HFF-Myc (cell line): ENCODE measurements at places on chromosomes 3 and 15.

- DNase-seq: no peak
These were observed 11.0 kb upstream of the GATM start for GRCh38 chr15:45389351-45389750.

DNA sequence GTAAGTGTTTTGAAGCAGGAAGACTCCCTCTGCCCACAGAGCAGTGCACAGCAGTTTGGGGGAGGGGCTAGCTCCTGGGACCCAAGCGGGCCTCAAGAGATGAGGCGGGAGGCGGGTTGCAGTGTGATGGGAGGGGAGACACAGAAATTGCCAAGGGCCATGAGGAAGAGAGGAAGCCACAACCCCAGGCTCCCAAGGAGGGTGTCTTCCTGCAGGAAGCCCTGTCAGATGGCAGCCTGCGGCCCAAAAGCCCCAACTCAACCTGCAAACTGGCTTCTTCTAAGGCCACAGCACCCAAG lies 7.3 kb upstream of the ISLR2 start:
- DNase-seq: no peak

GRCh38 chr15:76996526-76997401 lies 1.8 kb downstream of the PSTPIP1 start:
- DNase-seq: no peak

DNA sequence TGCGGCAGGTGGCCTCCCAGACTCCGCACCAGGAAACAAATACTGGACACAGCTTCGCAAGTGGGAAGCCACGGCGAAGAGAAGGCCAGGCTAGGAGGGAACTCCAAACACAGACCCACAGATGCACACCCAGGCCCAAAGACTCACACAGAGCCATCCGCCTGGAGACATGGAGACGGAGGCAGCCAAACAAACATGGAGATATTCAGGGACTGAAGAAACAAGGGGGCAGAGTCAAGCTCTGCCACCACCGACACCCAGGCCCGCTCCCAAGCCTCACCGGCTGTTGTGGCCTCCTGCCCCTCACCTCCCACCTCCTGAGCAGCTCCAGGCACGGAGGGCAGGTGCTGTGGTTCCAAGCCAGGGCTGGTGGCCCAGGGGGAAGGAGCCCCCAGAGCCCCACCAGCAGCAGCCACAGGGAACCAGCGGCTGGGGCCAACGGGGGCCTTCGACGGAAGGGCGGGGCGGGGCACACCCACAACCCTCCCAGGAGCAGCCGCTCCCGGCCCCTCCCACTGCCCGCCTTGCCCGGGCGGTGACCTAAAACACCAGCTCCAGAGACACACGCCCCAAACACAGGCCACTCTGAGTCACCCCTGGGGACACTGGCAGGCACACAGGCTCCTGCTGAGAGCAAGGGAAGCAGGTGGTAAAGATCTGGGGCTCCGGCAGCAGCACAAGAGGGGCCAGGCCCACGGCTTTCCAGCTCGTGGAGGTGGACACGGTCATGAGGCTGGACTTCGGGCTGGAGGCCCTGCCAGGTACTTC lies 31.9 kb downstream of the TNK2 start:
- no peak for DNase-seq

DNA sequence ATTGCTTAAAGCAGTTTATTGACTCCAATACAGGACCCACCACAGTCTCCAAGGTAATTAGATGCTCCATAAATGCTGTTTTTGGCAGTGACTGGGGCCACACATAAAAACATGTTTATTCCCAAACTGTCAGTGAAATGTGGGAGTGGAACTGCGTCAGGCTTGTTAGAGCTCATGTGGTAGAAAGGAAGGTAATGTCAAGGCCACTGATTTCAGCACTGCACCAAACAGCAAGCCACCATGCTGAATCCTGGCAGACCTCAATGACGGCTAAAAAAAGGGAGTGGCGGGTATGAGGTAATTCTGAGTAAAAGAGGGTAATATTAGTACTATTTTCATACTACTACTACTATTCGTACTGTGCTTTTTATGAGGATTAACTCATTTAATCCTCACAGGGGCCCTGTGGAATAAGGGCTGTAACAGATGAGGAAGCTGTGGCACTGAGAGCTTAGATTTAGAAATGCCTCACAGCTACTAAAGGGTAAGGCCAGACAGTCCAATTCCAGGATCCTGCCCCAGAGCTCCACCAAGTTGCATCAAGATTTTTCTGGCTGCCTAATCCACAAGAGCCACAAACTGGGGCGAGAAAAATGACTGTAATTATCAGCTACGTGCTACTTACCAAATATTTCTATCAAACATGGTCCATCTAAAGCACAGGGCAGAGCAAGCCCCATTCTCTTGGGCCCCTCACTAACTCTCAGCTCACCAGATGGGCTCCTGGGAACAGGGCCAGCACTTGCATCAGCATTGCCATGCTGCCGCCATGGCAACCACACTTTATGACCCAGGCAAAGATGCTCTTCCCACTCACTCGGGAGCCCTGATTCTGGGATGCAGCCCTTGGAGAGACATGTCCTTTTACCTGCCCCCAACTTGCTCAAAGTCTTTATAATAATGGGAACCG lies 83.6 kb upstream of the SPATA12 start:
- peak; percentile 79 for DNase-seq

GRCh38 chr15:55816017-55816416 lies 73.1 kb upstream of the PRTG start:
- DNase-seq: no peak

GRCh38 chr3:196772897-196773296 lies 33.2 kb downstream of the PAK2 start:
- no peak for DNase-seq

DNA sequence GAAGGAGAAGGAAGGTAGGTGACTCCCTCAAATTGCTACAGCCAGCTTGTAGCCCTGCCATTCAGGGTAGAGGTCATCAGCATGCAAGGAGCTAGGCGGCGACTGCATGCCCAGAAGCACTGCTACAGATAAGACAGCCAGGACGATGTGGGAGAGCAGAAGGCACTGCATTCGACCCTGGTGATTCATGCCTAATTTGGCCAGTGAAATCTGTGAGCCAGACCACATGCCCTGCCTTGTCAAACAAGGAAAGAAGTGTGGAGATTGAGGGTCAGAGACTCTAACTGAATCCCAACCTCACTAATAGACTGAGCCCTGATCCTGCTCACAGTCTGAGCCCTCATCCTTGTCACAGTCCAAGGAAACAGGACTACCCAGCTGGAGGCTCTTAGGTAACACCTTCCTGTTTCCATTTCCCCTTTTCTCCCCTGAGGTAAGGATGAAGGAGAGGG lies 86.6 kb downstream of the LINGO1 start:
- DNase-seq: peak; percentile 64

DNA sequence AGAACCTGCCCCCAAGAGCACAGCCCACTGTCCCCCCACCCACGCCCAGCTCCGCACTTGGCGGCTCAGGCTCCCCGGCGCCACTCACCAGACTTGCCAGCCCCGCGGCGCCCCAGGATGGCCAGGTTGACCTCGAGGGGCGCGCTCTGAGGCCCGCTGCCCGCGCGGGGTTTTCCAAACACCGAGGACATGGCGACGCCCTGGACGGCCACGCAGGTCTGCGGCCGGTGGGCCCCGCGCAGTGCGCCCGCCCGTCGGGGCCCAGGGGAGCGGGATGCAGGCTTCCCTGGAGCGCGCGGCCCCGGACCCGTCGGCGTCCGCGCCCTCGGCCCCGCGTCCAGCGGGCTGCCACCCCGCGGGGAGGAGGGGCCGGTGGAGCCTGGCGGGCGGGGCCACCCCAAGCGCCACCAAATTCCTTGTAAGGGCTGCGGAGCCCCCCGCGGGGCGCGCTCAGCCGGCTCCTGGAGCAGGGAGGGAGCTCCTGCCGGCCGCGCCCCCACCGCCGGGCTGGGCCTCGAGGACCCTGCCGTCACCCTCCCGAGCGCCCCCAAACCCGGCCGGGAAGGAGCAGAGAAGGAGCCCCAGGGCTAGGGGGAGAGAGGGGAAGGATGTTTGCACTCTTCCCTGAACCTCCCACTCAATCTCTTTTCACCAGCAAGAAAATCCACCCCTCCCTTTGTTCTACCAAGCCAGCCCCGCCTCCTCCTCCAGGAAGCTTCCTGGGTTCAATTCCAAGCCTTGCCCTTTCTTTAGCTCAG lies at the start of gene RASL12:
Gene RASL12, minus strand, starts transcription at position 347 of the 758 bp plus-strand sequence. Its CDS starts 156 bp downstream, at position 191.
- no peak for DNase-seq

DNA sequence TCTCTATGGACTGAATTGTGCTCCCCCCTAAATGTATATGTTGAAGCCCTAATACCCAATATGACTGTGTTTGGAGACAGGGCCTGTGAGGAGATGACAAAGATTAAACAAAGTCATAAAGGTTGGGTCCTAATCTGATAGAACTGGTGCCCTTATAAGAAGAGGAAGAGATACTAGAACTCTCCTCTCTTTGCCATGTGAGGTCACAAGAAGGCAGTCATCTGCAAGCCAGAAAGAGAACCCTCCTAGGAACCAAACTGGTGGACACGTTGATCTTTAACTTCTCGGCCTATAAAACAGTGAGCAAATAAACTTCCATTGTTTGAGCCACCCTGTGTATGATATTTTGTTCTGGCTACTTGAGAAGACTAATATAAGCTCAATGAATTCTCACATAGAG lies 31.6 kb upstream of the ENTPD3 start:
- no peak for DNase-seq

DNA sequence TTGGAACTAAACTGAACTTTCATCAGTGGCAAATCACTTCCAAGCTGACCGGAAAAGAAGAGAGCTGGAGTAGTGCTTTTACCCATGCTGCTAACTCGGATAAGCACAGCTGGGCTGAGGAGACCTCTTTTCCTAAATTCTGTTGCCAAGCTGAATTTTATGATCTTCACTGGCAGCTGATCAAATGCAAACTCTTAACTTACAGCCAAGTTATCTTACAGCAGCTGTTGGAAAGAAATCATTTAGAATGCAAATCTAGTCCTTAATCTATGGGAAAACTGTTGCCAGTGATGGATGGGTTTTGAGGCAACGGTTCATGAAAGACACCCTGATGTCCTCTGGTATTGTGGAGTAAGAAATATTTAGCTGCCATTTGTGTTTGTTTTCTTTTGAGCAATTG lies 216.5 kb downstream of the ZNF385D start:
- no peak for DNase-seq

GRCh38 chr15:73593304-73594074 lies 39.7 kb downstream of the NPTN start:
- no peak for DNase-seq

DNA sequence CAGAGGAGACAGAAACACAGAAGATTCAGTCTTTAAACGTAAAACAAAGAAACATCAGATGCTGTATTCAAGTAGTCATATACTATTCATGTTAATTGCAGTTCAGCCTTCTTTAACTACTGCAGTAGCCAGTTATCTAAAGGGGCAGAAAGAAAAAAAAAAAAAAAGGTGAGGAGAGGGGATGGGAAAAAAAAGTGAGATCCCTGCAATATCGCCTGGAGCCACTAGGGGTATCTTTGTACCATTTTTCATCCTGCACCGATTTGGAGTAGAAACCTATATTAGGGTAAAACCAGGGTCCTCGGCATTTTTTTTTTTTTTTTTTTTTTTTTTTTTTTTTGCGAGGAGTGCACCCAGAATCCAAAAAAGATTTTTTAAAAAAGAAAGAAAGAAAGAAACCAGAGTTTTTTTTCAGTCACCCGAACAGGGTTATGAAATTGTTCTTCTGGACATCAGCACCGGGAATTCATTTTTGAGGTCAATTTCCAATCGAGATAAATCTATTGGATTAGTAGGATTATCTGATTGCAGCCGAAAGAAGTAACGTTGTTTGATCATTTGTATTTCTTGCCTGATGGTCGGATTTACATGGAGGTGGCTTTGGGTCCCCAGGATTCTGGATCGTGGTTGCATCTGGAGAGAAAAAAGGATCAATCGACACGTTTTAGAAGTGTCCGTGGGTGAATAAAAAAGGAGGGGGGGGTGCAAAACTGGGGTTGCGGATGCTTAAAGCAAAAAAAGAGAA lies 186.7 kb downstream of the NLGN1 start:
- DNase-seq: peak; percentile 51

DNA sequence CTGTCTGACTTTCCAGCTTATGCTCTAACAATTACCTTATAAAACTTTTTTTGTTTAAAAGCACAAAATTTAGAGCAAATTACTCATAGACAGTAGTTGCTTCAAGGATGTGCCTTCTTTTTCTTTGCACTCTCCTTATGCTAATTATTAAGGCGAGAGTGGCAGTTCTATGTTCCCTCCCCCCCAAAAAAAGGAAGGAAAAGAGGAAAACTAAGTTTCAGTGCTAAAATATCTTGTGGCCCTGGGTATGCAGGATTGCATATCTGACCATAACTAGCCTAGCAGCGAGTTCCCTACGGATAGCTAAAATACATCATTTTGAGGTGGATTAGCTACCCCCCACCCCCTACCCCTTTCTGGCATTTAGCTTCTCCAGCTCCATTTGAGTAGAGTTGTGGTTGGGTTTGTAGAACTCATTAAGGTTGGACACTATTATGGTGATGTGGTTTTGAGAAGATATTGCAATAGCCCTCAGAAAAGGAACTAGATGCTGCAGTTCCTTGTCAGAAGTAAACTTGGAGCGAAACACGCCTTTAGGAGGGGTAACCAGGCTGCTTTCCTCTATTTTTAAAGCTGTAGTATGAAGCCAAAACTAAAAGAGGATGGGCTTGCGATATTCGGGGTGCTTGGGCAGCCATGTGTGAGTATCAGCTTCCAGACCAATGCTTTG lies 174.6 kb downstream of the AKAP13 start:
- DNase-seq: no peak

DNA sequence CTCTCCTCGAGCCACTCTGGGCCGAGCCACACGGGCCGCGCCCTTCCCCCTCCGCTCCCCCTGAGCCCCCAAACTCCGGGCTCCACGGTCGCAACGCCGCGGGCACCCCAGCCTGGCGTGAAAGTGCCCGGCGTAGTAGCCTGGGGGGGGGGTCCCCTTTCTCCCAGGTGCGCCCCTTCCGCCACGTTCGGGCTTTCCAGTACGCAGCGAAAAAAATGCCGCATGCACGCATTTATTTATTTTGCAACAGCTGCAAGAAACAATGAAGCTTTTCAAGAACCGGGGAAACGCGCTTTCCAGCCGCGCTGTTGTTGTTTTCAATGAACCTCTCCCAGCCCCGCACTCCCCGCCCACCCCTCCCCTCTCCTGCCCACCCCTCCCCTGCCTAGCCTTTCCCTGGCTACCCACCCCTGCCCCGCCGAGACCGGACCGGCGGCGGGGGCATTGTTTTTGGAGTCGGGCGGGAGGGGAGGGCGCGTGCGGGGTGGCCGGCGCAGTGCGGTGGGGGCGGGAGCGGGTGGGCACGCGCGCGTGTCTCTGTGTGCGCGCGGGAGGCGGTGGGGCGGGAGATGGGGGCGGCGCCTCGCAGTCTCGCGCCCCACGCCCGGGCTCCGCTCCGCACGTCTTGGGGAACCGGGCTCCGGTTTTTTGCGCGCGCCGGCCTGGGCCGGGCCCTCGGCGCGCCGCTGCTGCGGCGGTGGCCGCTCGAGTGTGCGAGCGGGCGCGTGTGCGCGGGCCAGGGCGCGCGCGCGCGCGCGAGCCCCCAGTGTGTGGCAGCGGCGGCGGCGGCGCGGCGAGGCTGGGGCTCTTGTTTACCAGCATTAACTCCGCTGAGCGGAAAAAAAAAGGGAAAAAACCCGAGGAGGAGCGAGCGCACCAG lies at the start of gene IGF1R:
Gene IGF1R, plus strand, starts transcription at position 766 of the 880 bp plus-strand sequence. CDS start 1,043 bp downstream, outside the sequence.
- no peak for DNase-seq

GRCh38 chr3:111521891-111522290 lies 20.1 kb upstream of the CD96 start:
- DNase-seq: no peak

GRCh38 chr15:58057559-58057958 lies 8.0 kb downstream of the ALDH1A2 start:
- no peak for DNase-seq

GRCh38 chr3:195828762-195829161 lies 17.0 kb upstream of the MUC4 start:
- DNase-seq: no peak
